Colonic mucosa (tissue), 4 donors: ENCODE measurements at places on chromosomes 2 and 18.

DNA sequence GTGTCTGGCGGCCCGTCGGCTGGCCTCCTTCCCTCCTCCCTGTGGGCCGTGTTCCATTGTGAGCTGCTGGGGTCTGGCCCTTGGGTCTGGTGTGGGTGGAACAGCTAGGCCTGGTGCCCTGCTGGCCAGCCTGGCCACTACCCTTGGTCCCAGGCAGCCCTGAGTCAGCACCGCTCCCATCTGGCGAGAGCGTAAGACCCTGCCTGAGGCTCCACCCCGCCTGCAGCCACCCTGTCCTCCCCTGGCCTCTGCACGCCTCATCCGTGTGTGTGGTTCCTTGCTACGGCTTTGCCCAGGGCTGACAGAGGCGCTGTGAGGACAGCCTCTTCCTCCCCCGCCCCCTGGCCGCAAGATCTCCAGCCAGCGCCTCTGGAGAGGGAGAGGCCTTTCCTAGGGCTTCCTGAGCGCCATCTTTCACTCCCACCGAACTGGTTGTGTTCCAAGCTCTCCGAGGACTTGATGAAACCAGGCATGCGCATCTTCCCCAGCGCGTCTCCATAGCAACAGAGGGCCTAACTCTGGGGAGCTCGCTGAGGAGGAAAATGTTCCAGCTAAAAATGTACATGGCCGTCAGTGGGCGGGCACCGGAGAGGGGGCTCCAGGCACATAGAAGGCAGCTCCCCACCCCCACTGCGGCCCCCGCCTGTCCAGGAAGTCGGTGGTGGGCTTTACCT lies 83.0 kb downstream of the STPG4 start:
- DNase-seq, result peak; percentile 57

- no peak for DNase-seq
These were observed 7.5 kb downstream of the SLC9A4 start for GRCh38 chr2:102480285-102481195.

DNA sequence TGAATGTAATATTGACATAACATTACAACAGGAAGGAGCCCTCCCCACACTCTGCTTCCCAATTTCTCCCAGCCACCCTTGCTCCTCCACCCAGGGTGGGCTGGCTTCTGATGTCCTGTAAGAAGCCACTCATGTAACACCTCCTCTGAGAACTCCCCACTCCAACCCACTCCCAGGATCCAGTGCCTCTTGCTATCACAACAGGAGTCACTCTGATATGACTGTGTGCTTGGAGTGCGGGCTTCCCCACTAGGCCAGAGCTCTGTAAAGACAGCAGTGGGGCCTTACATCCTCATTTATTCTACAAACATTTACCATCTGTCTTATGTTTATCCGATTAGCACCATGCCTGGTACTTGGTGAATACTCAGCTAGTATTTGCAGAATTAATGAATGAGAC lies 65.1 kb downstream of the PTGR3 start:
- no peak for DNase-seq

DNA sequence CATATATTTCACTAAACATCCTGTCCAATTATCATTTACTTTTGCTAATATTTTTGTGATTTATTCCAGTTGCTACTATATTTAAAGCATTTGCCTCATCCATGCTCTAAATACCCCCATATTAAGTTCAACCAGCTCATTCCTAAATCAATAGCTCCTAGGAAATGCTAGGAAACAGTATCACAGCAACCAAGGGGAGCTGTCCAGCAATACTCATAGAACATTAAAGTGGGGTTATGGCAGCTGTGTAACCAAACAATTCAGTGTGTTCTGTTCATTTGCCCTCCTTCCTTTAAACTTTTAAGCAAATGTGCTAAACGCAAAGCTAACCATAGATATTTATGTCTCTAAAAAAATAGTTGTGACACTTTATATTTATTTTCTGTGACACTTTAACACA lies 41.1 kb downstream of the ACVR1C start:
- no peak for DNase-seq

GRCh38 chr2:144826105-144826504 lies 306.2 kb upstream of the ZEB2 start:
- no peak for DNase-seq

DNA sequence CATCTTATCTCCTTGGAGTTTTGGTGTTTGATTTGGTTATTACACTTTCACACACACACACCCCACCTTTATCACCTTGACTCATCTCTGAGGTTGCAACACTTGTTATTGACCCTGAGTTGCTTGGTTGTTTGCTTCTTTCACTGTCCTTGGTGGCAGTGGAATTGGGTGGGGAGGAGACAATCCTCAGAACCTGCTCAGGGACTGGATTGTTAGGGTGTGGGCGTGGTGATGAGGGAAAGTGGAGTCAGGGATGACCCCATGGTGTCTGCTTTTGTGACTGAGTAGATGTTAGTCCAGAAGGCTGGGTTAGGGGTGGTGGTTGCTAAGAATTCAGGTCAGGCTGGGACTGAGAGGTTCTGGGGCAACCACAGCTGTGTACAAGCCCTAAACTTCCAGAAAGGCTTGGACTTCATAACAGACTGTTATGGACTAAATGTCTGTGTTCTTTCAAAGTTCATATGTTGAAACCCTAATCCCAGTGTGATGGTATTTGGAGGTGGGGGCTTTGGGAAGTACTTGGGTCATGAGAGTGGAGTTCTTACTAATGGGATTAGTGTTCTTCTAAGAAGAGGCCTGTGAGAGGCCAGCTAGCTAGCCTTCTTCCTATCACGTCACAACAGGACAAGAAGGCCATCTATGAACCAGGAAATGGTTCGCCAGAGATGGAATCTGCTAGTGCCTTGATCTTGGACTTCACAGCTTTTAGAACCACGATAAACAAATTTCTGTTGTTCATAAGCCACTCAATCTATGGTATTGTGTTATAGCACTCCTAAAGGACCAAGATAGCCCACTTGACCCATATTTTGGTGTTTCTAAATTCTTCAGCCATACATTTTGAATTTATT lies 3.4 kb upstream of the DIS3L2 start:
- no peak for DNase-seq

GRCh38 chr2:237427769-237428506 lies 14.0 kb upstream of the COL6A3 start:
- no peak for DNase-seq

- DNase-seq, result no peak
These were observed 342.7 kb downstream of the CPS1 start for GRCh38 chr2:210899131-210899530.

DNA sequence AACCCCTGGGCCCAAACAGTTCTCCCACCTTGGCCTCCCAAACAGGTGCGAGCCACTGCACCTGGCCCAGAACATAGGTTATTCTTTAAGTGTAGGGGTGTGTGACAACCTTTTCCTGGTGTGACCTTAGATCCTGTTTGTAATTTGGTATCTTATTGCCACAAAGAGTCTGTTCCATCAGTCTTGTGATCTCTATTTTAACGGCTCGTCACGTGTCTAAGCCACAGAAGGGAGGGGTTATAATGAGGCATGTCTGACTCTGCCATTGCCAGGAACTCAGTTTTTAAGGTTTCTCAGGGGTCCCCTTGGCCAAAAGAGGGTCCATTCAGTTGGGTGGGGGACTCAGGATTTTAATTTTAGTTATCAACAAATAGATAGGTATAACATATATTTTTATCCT lies 4.4 kb upstream of the ALS2 start:
- DNase-seq, result no peak

GRCh38 chr2:5385596-5385995 lies 306.6 kb upstream of the SOX11 start:
- no peak for DNase-seq

DNA sequence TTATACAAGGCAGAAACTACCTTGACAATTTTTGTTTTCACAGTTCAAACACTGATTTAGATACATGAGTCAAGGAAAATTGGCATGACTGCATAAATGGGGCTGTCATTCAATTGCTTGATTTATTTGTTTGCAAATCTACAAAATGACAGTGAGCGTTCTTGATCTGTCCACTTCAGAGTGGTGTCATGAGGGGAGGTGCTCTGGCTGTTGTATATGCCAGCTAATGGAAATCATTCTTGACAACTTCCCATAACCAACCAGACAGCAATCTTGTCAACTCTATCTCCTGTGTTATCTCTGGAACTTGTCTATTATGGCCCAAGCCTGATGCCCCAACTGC lies 120.6 kb upstream of the UGP2 start:
- DNase-seq, result no peak
